ENCODE measurements at places on chromosomes 6 and 20. TPM values are rescaled to one million over a fixed set of nuclear protein-coding genes. Genes with fewer than 3 reads are reported as not detected.

- no peak for DNase-seq
These were observed 403.1 kb upstream of the ID4 start for GRCh38 chr6:19434065-19434464.

DNA sequence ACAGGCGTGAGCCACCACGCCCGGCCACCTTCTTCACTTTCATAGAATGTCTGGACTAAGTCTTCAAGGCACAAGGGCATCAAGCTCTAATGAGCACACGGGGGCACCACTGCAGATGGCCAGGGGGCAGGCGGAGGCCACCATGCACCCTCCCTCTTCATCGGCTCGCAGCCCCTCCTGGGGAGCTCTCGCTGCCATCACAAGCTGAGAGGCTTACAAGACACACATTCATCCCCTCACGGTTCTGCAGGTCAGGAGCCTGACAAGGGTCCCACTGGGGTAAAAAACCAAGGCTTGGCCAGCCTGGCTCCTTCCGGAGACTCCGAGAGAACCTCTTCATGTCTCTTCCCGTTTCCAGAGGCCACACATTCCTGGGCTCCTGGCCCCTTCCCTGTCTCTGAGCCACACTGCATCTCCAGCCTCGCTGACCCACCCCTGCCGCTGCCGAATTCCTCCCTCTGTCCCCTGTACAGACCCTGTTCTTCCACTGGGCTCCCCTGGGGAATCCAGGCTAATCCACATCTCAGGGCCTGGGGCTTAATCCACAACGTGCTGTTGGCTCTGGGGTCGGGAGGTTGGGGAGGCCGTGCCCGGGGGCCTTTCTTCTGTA is 19.8 kb downstream of the DLL1 start:
- DNase-seq, result no peak

- no peak for DNase-seq
These were observed 244.9 kb upstream of the SOX4 start for GRCh38 chr6:21348504-21349195.

- no peak for DNase-seq
These were observed 26.8 kb downstream of the MCM8 start for GRCh38 chr20:5977223-5977622.

- DNase-seq, result no peak
These were observed 783 bp downstream of the LRRC73 start for GRCh38 chr6:43509142-43509983.

GRCh38 chr20:50592282-50593004 is 82.3 kb downstream of the PTPN1 start:
- no peak for DNase-seq

DNA sequence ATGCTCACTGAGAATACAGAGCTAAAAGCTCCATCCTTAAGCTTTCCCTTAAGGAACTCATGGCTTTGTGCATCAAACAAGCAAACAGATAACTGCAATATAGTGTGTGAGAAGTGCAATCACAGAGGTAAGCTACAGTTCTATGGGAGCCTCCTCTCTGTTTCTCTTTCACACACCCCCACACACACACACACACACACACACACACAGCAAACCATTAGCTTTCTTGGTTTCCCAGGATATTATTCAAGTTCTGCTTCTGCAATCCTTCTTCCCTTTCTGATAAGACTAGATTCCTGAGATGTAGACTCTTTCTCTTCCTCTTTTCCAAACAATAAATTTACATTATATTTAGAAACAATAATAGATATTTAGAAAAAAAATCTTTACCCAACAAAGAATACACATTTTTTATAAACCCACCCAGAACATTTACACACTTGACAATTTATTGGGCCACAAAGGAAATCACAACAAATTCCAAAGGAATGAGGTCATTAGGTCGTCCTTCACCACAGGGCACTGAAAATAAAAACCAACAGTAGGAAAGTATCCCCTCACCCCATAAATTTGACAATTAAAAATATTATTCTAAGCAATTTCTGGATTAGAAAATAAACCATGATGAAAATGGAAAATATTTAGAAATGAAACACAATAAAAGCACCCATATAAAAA is 9.3 kb upstream of the GFOD1 start:
- DNase-seq, result no peak

GRCh38 chr6:79546186-79546585 is 9.0 kb upstream of the LCA5 start:
- DNase-seq, result no peak

DNA sequence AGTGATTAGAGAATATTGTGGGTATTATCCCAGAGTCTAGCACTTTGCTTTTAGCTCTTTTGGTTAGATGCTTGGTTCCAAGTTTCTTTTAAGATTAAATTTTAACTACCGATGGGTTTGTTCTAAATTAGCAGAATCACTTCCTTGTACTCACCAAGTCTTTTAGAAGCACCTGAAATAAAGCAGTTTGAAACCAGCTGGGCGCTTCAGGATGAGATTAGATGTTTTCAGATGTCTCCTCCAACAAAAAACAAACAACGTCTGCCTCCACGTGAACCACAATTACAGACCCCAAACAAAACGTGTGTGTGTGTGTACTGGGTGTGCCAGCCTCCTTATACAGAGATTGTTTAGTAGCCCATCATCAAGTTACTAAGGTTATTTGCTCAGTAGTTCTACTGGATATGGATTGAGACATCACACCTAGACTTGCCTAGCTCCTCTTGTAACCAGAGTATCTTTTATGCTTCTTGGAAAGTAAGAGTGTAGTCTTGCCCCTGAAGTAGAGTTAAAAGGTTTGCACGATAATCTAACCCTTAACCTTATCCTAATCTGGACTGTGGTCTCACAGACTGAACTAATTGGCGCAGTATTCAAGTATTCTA is 2.3 kb downstream of the DSTN start:
- DNase-seq, result no peak

The KCNK5 gene
- total RNA-seq, result 44.3 TPM

The GGTLC1 gene
- not detected for total RNA-seq

The DEF6 gene
- 4.5 TPM for total RNA-seq

The SIRPG gene
- total RNA-seq, result not detected

The CEP85L gene
- total RNA-seq, result 25.7 TPM

The DLK2 gene
- total RNA-seq, result 0.37 TPM
